ENCODE measurements at places on chromosomes 7 and 10.

- no peak for DNase-seq
These were observed 250.4 kb downstream of the RNLS start for GRCh38 chr10:88332503-88333247.

DNA sequence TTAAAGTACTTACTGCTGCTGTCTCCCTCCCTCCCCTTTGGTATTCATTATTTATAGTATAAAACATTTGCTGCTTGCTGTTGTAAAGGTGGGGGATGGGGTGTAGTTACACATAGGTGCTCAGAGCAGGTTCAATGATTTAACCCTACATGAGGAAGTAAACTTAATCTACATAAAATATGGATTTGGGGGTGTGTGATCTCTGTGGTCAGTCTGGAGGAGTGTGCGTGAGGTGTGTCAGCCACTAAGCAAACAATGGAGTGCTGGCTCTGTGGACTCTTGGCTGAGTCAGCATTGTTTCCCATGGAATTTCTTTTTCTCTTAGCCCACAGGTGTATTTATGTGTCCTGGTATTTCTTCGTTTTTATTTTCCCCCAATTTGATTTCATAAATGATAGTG lies 133.9 kb downstream of the AUTS2 start:
- DNase-seq = no peak

GRCh38 chr7:47301657-47302295 lies 280.1 kb downstream of the TNS3 start:
- no peak for DNase-seq

GRCh38 chr10:11135709-11136108 lies 118.0 kb downstream of the CELF2 start:
- no peak for DNase-seq

DNA sequence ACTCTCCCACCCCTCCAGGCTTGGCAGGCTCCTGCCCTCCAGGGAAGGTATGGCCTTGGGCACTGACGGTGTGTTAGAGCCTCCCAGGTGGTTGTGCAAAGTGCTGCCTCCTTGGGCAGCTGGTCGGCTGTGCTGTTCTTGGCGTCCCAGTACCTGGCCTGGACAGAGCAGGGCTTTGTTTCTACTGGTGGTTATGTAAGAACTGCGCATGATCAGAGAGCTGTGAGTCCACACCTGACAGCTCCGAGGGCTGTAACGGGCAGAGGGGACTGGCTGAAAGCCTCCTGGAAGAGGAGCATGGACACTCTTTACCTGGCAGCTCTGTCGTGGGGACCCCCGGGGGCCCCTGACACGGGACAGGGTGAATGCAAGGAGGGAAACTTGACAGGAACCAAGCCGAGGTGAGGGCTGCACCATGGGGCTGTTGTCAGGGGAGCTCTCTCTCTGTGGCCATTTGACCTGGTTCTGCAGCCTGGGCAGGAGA lies 3.1 kb upstream of the SFRP5 start:
- no peak for DNase-seq

- no peak for DNase-seq
These were observed 284 bp downstream of the CXCL12 start for GRCh38 chr10:44384601-44385025.

DNA sequence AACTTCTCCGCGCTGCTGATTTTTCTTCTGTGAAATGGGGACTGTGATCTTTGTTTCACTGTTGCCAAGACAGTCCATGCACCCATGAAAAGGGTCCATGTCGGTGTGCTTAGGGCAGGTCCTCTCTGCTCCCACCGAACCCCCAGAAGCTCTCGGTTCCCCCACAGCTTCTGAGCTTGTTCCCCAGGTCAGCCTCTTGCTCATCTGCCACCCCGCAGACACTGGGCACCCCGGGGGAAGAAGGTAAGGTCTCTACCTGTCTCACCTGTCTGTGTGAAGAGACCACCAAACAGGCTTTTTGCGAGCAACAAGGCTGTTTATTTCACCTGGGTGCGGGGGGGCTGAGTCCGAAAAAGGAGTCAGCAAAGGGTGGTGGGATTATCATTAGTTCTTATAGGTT lies 66.2 kb upstream of the NANOS1 start:
- DNase-seq = no peak

DNA sequence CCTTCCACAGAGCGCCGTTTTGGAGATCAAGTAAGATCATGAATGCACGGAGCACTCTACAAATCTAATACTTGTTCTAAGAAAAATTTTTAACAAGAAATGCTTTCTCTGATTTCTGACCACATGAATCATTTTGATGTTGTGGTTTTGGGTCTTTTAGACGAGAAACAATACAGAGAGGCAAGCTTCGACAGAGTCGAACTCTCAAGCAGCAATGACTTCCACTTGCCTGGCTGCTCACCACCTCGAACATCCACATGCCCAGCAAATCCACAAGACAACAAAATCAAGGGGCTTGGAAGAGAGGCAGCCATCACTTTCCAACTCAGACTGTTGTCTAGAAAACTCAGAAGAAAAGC lies 69.4 kb upstream of the GSDME start:
- DNase-seq = no peak

DNA sequence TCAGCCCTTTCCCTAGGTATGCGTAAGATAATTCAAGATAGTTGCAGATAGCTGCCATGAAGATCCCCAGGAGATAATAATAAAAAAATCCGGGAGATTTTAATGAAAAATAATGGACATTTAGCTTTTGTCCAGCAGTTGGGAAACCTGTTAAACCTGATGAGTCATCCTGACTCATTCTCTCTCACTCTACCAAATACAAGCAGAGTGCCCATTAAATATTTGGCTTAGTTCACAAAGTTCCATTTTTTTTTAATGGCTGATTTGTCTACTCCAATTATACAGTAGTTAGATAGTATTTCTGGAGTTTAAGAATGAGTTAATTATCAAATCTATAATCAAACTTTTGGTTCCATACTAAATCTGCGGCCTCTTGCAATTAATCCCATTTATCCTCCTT lies 2.1 kb upstream of the SHTN1 start:
- no peak for DNase-seq

- DNase-seq = no peak
These were observed 234.1 kb downstream of the PTEN start for GRCh38 chr10:88097536-88097935.

DNA sequence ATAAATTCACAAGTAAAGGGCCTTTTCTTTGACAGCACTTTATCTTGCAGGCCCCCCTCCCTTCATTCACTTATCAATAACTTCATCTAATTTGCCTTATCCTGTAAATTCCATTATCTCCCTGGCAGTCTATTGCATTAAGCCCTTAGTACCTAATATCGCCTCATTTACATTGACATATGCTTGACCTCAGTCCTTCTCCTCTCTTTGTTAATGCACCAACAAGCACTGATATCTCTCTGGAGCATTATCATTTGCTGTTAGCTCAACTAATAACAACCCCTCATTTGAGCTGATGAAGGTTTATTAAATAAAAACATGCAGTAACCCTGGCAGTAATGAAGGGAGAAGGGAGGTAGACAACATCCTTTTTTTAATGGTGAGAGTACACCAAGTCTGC lies 46.8 kb downstream of the EXOC4 start:
- DNase-seq = no peak

- DNase-seq = no peak
These were observed 26.2 kb upstream of the ABLIM1 start for GRCh38 chr10:114684084-114684821.

GRCh38 chr7:113161050-113161449 lies 42.7 kb upstream of the SMIM30 start:
- no peak for DNase-seq

DNA sequence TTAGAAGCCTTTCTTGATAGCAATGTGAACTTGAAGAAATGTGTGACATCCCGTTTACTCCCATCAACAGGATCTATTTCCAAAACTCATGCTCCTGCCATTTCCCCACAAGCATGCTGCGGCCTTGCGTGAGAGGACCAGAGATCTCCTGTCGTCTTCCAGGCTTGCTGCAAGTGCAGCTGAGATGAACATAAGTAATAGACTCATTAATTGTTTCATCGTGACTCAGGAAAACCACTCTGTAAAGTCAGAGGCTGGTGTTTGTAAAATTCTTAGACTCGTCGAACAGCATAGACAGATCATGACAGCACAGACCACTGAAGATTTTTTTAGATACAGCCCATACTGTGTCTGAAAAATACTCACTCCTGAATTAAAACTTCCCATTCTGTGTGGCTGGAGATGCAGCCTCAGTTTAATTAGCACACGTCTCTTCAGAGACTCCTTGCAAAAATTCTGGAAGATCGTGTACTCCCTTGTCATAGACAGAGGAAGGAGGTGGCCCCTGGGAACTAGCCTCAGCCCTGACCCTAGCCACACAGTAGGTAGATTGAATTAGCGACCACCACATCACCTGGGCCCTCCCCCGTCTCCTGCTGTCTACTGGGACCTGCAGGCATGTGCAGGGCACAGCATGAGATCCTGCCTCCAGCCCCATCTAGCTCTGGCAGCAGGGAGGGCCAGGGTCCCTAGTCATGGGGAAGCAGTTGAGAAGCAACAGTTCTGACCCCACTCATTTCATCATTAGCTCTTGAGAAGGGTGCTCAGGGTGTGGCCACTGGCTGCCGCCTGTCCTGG lies 226.0 kb downstream of the CELF2 start:
- no peak for DNase-seq

GRCh38 chr10:71209352-71209715 lies 3.0 kb upstream of the UNC5B start:
- DNase-seq = no peak

- DNase-seq = no peak
These were observed 455.3 kb downstream of the PLXDC2 start for GRCh38 chr10:20271490-20271889.

DNA sequence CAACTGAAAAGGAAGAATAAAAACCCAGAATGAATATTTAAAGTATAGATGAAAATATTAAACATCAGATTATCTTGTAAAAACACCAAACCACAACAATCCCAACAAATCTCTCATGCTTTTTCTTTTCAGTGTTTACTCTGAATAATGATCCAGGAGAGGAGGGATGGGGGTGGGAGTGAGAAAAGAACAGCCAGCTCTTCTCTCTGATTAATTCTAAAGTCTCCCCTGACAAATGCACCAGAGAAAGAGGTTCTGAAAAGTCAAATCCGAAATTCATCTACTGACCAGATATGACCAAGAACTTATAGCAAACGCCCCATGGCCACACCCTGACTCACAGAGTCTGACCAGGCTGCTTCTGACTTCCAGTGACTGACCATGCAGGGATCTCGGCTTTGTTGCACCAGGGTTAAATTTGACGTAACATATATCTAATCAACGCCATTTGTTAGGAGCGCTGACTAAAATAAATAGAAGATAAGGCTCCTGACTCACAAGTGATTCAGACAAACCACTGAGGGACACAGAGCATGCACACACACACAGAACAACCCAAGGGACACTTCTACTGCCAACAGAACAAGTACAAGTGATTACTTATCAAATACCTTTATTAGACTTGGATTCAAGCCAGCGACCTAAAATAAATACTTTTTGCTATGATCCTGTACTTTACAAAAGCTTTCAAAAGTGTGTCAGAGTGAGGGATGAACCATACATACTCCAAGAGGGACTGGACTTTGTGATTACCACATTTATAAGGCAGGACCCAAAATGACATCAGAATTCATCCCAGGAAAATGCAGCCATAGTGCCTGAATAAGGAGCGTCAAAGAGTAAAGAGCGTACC lies 9.3 kb upstream of the SPOCK2 start:
- DNase-seq = no peak

DNA sequence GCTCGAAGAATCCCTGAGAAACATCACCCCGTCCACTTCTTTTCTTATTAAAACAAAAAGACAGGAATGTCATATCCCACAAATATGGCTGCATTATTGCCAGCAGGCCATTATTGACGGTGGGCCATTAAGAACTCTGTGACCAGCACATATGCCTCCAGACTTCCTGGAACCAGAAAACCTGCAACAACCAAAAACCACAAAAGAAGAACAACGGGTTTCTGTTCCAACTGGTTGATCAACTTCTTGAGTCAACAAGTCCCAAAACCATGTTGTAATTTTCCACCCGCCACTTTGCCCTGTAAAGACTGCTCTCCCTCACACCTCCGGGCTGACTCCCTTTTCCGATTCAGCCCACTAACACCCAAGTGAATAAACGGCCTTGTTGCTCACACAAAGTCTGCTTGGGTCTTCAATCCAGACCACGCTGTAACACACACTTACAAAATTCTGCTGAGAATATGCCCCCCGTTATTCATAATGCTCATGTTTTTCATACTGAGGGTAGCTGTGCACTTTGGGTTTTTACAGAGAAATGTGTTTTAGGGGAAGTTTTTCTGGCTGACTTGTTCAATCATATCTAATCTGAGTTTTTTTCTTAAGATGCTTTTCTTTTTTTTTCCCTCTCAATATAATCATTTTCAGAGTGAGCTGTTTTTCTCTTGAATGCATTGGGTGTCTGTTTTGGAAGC lies 20.7 kb downstream of the ZNF107 start:
- no peak for DNase-seq

GRCh38 chr10:69800109-69800508 lies 1.6 kb upstream of the COL13A1 start:
- DNase-seq = no peak

GRCh38 chr10:129694184-129694583 lies 227.1 kb downstream of the MGMT start:
- no peak for DNase-seq

GRCh38 chr7:95097291-95097690 lies 189.9 kb downstream of the PPP1R9A start:
- no peak for DNase-seq

DNA sequence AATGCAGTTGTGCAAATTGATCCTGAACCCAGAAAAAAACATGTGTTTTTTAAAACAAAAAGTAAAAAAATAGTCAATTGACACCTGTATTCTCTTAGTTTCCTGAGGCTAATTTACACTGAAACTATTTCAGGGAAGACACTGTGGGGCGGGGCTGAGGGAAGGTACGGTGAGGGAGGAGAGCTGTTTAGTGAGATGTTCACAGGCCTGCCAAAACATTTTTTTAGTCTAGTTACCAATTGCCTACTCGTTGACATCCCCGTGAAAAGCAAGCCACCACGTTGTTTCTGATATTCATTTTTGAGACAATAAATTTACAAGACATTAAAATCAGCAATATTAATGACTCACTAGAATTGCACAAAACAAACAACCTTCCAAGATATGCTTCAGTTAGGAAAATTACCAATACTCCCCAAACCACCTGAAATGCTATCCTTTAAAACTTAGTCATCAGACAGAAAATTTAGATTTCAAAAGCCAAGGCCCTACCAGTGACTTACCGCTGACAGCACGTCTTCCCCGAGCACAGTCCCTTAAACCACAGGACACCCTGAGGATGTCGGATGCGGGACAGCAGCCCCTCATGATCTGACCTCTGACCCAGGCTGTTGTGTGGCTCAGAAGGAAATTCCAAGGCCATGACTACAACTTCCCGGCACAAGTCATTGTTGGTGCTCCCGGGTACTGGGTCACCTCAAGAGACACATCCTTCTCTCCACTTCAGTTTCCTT lies 279.2 kb downstream of the PRPF18 start:
- DNase-seq = no peak

DNA sequence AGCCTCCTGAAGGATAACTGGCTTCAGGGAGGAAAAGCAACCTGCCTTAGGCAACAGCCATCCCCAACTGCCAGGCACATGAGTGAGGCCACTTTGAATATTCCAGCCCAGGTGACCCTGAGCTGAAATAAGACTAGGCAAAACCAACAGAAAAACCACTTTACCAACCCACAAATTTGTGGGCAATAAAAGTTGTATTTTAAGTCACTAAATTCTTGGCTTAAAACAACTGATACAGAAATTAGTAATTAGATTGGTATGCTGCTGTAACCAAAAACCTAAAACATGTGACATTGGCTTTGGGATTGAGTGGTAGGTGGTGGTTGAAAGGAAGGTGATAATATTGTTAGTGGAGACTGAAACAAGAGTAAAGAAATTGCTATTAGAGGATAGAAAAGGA lies 39.9 kb downstream of the ABCB4 start:
- no peak for DNase-seq

- no peak for DNase-seq
These were observed 8.5 kb upstream of the AOAH start for GRCh38 chr7:36732806-36733205.

- no peak for DNase-seq
These were observed 589.0 kb downstream of the SUGCT start for GRCh38 chr7:40723829-40724228.
